ENCODE measurements at places on chromosomes 7 and 10. TPM values are rescaled to one million over a fixed set of nuclear protein-coding genes. Genes with fewer than 3 reads are reported as not detected.

DNA sequence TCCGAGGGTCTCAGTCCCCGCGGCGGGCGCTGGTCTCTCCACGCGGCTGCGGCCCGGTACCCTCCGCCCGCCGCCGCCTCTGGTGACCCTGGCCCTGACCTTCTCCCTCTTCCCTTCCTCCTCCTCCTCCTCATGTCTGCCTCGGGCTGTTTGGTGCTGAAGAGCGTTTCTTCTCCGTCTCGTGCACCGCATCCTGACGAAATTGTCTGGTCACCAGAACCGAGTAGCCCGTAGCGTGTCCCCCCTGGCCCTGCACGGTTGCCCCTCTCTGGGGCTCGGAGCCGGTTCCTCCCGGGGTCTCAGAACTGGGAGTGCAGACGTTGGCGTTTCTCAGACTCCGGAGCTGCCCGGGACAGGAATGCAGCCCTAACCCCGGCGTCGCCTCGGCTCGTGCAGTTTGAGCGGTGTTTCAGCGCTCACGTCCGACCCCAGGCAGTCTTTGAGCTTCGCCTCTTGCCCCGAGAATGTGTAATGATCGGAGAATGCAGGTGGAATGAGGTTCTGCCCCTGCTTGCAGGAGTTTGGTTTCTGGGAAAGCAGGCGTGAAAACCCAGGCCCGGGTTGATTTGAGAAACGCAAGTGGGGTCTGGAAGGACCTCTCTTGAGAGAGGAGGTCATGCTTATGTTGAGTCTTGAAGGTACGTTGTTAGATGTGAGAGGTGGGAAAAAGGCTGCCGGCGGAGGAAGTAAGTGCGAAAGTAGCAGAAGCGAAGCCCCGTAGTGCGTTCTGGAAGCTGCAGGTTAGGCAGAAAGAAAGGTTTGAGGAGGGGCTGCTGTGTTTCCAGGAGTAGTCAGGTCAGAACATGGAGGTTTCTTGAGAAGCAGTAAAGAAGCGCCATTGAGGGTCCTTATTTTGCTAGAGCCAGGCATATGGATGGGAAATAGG is 743 bp downstream of the RBM17 start:
- peak; percentile 48 for DNase-seq

- DNase-seq, result no peak
These were observed 320.4 kb downstream of the RPS24 start for GRCh38 chr10:78354101-78354500.

GRCh38 chr7:22093936-22094335 is 148.2 kb upstream of the CDCA7L start:
- no peak for DNase-seq

GRCh38 chr10:101840102-101840684 is 3.4 kb downstream of the KCNIP2 start:
- peak; percentile 58 for DNase-seq

DNA sequence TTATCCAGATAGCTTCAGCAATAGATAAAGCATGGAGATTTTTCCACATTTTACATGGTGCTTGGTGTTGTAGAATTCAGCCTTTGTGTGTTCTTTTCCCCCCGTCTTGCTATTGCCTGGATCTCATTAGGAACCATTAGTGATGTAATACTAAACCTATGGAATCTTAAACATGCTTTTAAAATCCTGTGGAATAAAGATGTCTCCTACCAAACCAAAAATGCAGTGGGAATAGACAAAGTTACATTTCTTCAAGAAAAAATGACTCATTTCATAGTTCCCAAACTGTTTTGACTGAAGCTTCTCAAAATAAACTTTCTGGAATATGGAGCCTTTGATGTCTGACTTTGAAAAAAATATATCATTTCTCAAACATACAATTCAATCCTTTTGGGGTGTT is 44.0 kb downstream of the CALD1 start:
- DNase-seq, result no peak

DNA sequence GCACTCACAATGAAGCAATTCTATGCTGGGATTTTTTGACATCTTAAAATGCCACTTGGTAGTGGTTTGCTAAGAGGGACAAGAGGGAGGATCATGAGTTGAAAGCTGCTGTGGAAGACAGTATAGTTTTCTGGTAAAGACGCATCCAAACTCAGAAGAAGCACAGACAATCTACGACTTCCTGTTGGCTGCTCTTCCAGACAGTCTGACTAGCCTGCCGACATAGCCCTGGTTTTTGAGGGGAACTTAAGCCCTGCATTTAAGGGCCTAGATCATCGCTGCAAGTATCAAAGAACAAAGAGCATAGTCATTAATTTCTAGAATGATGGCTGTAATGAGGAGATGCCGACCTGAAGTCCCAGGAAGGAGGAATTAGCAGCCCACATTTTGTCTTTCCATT is 99.9 kb upstream of the IKZF1 start:
- no peak for DNase-seq

DNA sequence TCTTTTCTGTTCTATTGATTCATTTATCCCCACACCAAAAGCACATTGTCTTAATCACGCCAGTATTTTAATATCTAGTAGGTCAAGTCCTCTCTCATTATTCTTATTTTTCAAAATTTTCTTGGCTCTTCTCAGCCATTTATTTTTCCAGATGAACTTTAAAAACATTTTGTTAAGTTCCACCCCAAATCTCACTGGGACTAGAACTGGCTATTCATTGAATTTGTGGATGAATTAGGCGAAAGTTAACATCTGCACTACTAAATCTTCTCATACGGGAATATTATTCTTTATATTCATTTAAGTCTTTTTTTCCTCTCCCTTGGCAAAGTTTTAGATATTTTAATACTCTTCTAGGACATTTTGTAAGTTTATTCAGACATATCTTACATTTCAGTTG is 295.2 kb upstream of the MGMT start:
- no peak for DNase-seq

DNA sequence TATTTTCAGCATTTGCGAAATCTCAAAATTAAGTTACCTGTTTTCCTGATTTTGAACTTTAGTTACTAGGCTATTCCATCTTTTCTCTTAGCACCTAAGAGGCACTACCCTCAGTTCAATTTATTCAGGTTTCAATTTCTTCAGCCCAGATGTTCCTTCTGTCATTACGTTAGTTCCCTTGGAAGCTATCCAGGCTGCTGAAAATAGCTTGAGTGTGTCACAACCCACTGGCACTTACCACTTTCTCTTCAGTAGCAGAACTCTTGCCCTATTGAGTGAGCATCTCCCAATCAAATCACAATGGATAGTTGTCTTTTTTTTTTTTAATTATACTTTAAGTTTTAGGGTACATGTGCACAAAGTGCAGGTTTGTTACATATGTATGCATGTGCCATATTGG is 332.7 kb upstream of the LRGUK start:
- DNase-seq, result no peak

DNA sequence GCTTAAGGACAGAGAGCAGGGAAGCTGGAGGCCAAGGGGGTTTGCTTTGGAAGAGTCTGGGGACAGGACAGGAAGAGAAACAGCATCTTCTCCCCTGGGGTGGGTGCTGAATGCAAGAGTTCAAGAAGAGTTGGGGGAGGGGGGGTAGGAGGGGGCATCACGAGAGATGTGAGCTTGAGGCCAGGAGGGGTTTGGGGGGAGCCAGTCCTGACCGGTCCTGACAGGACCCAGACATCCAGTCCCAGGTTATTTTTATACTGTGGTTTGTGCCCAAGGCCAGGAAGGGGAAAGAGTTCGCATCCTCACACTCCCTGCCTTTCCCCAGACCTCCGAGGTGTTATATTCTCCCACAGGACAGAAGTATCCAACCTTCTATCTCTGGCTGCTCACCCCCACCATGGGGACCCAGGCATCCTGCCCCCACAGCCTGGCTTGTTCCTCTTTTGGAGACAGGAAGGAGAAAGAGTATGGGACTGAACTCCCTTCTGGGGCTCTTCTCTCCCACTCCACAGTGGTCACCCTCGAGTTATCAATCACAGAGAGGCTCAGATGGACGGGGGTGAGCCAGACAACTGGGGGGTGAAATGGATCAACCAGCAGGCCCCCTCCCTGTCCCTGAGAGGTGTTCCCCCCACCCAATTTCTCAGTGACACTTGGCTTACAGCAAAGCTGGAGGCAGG is 2.8 kb downstream of the TSC22D4 start:
- no peak for DNase-seq

GRCh38 chr10:34528320-34528719 is 286.8 kb downstream of the PARD3 start:
- DNase-seq, result no peak

DNA sequence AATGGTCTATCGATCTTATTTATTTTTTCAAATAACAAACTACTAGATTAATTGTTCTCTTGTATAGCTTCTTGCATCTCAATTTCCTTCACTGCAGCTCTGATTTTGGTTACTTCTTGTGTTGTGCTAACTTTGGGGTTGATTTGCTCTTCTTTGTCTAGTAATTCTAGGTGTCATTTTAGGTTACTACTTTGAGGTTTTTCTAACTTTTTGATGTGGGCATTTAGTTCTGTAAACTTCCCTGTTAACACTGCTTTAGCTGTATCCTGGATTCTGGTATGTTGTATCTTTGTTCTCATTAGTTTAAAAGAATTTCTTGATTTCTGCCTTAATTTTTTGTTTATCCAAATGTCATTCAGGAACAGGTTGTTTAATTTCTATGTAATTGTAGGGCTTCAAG is 1188.0 kb downstream of the DNAJB9 start:
- DNase-seq, result no peak

DNA sequence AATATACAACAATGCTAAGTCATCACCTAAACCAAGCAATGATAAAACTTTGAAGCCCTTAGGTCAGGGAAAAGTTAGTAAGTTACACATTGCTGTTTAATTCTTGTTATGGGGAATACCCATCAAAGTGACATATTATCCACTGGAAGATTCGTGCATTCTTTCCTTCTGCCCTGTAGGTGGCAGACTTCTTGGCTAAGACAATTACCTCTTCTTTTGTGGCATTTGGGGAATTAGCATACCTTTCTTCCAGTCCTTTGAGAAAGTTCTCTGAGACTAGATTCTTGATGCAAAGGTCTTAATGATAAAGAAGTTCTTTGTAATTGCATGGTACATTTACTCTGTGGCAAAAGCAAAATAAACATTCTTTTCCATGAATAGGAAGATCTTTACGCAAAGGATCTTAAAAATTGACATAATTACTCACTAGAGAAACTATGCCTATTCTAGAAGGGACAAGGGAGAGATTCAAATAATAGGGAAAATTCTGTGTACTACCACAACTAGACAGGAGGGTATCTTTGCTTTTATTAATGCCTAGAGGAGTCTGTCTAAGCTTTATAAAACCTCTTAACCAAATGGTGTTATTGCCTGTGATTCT is 395.9 kb downstream of the GRM8 start:
- DNase-seq, result no peak

DNA sequence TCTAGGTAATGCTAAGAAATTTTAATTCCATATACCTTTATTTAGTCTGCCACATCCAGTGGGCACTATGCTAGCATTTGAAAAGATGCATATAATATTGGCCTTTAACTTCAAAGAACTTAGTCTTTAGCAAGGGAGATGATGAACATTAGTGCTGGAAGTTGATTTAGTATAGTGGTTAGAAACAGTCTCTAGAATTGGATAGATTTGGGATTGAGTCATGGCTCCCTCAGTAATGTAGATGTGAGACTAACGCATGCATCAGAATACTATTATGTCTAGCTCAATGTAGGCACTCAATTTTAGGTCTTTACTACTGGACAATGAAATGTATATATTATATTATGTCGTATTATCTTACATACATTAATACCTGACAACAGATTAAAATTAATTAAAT is 5.8 kb downstream of the DKK1 start:
- DNase-seq, result no peak

GRCh38 chr10:11057018-11057417 is 39.3 kb downstream of the CELF2 start:
- no peak for DNase-seq

DNA sequence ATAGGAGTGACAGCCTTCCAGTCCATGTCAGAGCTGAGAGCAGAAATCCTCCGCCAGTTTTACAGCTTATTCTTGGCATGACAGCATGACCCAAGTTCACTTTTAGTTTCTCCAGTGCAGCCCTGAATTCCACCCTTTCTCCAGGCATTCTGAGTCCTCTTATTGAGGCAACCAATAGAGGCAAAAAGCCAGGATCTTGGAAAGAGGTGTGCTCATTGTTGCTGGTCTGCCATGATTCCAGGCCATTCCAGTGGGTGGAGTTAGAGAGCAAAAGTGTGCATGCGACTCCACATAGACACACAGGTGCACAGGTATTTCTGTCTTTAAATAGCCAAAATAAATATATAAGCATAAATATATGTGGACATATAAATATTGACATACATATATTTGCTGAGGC is 224.7 kb upstream of the ADARB2 start:
- no peak for DNase-seq

DNA sequence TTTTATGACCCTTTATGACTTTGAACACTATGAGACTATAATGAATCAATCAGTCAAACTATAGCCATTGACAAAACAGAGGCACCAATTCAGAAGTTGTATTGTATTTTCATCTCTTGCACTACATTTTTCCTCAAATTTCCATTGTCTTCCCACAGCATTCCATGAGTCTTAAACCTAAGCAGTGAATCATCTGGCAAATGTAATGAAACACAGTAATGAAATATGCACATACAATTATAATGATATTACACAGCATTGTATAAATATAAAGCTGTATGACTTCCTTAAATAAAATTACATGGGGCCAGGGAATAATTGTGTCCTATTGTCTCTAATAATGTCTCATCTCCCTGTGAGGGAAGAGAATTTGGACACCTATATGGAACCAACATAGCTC is 45.0 kb downstream of the VWDE start:
- DNase-seq, result no peak

DNA sequence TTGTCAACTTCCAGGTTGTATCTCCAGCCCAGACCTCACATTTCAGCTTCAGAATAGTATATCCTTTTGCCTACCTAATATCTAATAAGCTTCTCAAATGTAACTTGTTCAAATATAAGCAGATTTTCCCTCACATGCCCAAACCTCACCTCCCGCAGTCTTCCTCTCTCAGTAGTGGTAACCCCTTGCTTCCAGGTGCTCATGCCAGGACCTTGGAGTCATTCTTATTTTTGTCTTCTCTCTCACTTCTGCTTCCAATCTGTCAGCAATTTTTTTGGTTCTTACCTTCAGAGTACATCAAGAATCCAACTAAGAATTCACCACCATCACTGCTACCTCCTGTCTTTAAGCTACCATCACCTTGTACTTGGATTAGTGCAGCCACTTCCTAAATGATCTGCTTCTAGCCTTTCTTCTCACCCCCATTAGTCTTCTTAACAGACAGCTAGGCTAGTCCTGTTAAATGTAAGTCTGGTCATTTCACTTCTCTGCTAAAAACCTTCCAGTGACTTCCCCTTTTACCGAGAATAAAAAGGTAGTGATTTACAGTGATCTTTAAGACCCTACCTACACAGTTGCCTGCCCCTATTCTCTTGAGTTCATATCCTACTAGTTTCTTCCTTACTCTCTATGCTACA is 14.0 kb downstream of the ANKIB1 start:
- no peak for DNase-seq

Gene OR2A12
- not detected for total RNA-seq

Gene FOXP2
- not detected for total RNA-seq

Gene SYT15B
- 0.16 TPM for total RNA-seq

Gene TMEM270
- total RNA-seq, result not detected

Gene OPALIN
- not detected for total RNA-seq
